GM04503 (cell line): ENCODE measurements at places on chromosomes 4 and X.

GRCh38 chr4:64251781-64252180 is 157.5 kb downstream of the TECRL start:
- no peak for DNase-seq

DNA sequence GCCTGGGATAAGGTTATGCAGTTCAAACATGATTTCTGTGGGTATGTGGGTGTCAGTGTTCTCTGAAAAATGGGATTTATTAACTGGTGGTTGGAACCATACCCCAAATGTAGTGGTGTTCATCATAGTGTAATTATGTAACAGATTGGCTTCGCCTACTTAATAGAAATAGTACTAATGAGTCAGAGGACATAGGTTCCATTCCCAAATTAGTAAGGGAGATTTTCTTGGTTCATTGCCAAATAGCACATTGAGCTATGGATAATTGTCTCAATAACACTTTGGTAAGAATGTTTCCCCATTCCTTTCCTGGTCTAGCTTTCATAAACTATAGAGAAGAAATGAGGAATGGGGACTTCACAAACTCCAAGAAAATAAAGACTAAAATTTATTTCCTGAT is 20.5 kb upstream of the CYBB start:
- no peak for DNase-seq

DNA sequence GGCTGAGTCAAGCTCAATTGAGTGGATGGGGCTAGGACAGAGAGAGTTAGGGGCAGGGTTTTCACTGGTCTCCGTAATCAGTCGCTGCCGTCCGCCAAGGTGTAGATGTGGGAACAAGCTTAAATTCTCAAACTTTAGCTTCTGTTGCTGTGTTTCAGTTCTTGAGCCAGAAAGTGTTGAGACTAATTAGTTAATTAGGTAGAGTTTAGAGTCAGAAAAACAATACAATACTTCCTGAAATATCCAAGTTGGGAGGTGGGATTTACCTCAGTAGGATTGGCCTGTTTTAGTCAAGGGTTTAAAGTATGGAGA is 1.1 kb upstream of the UBE2D3 start:
- DNase-seq = no peak

- no peak for DNase-seq
These were observed 1.9 kb downstream of the STK26 start for GRCh38 chrX:132025041-132025440.

- no peak for DNase-seq
These were observed 32.4 kb upstream of the CCNG2 start for GRCh38 chr4:77124576-77124975.

DNA sequence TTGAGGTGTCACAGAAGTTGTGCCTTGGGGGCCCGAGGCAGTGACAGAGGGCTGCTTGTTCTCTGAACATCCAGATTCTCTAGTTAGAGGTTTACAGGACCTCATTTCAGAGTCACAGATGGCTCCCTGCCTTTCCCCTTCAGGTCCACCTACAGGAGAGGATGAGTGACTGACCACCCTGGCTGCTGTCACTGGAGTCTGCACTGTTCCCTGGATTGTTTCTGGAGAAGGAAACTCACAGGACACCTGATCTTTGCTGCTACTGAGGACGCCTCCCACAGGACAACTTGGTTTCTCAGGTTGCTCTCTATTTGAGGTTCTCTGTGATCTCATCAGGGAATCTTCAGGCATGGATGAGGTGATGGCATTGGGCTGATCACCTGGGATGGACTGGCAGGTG is 58.3 kb downstream of the GPRIN3 start:
- no peak for DNase-seq

GRCh38 chr4:102959496-102959895 is 60.0 kb downstream of the SLC9B1 start:
- no peak for DNase-seq

DNA sequence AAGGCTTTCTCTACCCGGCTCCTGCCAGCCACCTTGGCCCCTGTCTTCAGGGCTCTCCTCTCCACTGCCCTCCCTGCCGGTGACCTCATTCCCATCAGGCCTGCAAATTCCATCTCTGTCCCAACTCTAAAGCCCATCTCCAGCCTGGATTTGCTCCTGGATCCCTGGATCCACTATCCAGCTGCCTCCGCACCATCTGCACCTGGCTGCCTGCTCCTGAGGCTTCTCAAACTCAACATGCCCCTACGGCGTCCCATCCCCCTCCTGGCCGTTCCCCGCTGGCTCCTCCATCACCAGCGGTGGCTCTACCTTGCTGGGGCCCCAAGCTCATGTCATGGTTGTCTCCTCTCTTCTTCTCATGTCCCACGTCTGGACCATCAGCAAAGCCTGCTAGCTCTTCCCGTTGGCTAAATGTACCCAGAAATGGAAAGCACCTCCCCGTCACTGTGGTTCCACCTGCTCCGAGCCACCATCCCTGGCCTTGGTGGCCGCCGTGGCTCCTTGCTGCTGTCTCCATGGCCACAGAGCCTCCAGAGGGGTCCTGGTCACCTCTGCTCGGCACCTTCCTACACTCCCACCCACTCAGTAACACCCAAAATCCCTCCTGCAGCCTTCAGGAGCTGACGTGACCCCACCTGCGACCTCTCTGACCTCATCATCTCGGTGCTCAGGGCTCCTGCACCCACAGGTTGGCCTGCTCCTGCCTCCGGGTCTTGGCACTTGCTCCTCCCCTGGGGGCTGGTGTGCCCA is 58.5 kb downstream of the ADRA2C start:
- no peak for DNase-seq
